ENCODE measurements at places on chromosomes 11 and 22.

- DNase-seq = no peak
Measured at GRCh38 chr11:100872951-100873740, 186.1 kb downstream of the ARHGAP42 start.

GRCh38 chr22:46115755-46116490 is 34.4 kb upstream of the PPARA start:
- DNase-seq = no peak

DNA sequence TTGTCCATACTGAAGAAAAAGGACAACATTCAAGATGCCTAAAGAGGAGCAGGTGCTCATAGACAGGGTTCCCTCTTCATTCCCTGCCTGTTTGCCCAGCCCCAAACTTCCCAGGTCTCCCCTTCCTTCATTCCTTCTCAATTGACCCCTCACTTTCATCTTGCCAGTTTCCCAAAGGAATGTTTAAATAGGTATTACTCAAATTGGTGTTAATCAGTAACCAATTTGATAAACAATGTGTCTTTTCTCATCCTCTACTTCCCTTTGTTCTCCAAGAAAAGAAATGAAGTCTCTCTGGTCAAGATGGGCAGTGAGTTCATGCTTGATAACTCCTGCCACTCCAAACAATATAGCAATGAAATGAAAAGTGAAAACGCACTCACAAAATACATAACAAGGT is 101.9 kb downstream of the TMPRSS5 start:
- no peak for DNase-seq

DNA sequence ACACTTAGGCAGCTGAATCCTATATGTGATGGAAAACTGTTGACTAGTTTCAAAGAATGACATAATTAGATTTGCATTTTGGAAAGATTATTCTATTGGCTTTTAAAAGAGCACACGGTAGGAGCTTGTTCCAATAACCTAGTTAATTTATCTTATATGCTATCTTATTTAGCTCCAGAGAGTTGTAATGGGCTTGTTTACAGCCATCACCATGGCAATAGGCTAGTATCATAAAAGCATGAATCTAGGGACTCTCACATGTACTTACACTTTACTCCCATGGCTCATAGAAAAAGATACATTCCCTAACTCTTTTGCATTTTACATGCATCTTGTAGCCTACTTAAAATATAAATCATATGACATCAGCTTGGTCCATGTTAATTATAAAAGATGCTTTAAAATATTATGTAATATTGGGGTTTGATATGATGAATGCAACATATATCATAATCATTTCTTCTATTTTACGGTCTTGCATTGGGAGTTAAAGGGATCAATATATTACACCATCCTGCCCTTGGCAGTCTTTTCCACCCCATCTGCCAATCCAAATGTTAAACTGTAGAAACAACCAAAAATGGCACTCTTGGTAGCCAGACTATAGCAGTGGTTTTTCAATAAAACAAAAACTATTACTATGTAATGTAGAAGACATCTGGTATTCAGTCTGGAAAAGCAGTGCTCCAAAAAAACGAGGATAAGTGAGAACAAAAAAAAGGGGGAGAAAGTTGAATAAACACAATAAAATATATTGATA is 2254.0 kb downstream of the LRRC4C start:
- no peak for DNase-seq

- no peak for DNase-seq
Measured at GRCh38 chr11:115238791-115239190, 265.4 kb downstream of the CADM1 start.

GRCh38 chr11:113923572-113923971 is 19.0 kb downstream of the HTR3B start:
- no peak for DNase-seq

DNA sequence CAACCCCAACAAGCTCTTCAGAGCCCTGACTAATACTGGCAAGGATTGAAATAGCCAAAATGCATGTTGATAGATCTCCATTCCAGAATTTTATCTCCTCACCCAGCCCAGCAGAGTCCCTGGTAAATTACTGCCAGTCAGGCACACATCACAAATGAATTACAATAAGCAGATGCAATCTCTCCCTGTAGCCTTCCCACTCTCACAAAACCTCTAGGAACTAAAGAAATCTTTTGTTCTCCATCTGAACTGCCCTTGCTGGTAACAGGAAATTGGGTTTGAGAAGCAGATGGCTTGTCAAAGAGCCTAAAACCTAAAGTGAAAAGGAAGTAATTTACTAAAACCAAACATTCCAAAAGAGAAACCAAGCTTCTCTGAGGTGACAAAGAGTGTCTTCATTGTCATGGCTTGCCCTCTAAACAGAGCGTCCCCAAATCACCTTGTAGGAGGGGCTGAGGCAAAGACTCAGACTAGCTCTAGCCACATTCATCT is 59.5 kb downstream of the FAM168A start:
- DNase-seq = no peak

GRCh38 chr11:34480314-34480713 is 33.3 kb downstream of the ELF5 start:
- DNase-seq = no peak

DNA sequence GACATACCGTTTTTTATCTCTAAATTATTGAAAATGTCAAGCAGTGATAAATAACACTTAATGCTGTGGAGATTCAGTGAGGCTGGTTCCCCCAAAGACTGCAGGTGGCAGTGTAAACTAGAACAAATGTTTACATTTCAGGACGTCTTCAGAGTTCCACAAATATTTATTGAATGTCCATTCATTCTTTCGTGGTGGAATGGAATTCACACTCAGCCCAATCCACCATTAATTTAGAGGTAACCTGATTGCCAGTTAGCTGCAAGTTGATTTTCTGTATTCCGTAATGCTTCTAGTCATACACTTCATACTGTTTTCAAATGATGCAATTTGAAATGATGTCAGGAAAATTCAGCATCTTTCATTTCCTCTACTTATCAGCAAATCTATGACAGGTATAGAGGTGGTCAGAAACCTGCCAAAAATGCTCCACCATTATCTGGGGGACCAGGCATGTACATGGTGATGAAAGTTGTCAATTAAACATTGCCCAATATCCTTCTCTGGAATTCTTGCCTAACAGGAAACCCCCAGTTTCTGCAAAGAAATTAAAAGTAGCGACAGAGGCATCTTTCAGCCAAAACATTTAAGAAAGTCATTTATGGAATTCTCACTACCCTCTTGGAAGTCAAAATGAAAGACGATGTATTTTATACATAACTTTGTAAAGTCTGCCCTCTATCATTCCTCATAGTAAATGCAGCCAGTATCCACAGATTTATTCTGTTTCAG is 94.3 kb upstream of the BMAL1 start:
- DNase-seq = no peak

DNA sequence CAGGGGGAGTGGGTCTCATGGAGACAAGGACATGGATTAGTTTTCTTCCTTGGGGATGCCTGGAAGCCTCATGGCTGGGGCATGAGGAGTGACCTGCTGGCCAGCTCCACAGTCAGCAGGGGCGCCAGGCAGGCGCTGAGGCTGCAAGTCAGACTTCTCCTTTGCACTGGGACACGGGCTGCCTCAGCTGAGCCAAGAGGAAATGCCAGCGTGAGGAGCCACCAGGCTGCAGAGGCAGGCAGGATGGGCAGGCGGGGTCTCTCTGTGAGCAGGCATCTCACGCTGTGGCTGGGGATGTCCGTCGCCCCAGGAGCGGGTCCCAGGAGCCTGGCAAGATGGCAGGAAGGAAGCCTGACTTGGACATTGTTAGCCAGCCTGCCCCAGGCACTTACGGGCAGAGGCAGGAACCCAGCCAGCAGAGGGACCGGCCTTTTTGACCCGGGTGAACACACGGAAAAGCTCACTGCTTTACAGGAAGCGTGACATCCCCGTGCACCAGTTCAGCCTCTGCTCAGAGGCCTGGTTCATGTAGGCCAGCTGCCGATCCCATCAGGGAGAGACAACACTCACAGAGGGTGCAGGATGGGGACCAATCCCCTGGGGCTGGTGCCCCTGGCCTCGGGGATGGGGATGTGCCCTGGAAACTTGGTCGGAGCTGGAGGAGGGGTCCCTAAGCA is 10.2 kb downstream of the GNB1L start:
- no peak for DNase-seq

DNA sequence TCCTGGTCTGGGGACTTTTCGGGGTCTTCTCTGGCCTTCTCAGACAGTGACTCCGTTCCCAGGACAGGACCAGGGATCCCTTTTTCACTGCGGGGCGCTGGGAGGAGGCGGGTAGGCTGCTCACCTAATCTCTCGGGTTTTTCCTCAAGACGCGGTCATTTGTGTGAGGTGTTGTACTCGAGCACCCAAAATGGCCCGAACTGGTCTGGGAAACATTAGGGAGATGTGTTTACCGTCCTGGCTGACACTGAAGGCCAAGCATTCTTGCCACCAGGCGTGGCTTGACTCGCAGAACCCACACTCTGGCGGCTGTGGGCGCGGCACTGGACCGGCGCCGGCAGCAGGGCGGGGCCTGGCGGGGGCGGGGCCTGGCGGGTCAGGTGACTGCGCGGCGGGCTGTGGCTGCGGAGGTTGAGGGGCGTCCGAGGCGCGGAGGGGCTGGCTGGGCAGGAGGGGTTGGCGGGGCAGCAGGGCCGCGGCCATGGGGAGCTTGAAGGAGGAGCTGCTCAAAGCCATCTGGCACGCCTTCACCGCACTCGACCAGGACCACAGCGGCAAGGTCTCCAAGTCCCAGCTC is at the start of gene SWAP70:
Gene SWAP70, plus strand, starts transcription at position 379 of the 577 bp plus-strand sequence. Its CDS starts 103 bp downstream, at position 482.
- DNase-seq = peak; percentile 78

- no peak for DNase-seq
Measured at GRCh38 chr11:57339328-57339727, 1.2 kb downstream of the P2RX3 start.

DNA sequence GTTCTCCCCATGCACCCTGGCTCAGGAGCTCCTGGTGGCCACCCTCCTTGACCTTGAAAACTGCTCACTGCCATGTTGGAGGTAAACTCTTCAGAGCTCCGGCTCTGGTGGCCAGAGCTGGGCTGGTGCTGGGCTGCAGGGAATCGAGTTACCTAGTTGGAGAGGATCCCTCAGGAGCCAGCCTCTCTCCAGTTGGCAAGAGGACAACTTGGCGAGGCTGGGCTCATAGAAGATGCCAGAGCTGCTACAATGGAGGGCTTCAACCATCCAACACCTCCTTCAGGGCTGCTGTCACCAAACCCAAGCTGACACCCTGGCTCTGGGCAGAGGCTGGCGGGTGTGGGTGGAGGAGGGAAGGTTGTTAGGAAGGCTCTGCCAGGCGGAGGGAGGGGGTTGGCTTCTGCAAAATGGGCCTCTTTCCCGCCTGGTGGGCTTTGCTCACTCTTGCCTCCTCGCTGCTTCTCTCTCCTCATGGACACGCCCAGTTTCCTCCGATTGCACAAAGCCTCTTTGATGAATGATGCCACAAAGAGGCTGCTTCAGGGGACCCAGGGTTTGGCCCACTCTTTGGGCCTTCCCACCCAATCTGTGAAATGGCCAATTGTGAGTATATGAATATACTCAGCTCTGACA is 53.1 kb downstream of the THAP12 start:
- DNase-seq = no peak

DNA sequence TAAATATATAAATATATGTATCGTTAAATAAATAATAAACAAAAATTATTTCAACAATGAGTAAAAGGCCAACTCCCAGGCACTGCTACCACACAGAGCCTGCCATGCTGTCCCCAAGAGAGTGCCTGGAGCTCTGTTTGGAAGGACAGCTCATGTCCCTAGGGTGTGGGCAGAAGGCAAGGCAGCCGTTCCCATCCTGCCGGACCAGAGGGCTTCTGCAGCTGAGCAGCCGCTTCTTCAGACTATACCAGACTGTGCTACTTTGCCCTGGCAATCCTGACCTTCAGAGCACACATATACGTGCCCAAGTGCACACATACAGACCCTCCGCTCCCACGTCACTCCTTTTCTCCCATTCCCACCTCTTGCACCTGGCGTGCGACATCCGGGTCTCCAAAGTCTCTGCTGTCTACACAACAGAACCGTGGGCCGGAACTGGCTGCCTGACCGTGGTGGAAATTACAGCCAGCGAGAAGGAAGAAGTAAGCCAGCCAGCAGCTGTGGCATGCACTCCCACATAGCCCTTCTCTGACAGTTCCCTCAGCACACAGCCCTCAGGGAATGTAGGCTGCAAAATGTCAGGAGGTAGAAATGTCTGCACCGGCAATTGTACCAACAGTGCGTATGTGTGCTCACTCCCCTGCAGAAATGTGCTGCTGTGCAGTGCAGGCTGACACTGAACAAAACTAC is 24.0 kb downstream of the PAX6 start:
- no peak for DNase-seq

GRCh38 chr11:47628026-47628425 is 14.3 kb downstream of the MTCH2 start:
- no peak for DNase-seq

GRCh38 chr11:87421422-87421821 is 383.7 kb downstream of the TMEM135 start:
- DNase-seq = peak; percentile 30

DNA sequence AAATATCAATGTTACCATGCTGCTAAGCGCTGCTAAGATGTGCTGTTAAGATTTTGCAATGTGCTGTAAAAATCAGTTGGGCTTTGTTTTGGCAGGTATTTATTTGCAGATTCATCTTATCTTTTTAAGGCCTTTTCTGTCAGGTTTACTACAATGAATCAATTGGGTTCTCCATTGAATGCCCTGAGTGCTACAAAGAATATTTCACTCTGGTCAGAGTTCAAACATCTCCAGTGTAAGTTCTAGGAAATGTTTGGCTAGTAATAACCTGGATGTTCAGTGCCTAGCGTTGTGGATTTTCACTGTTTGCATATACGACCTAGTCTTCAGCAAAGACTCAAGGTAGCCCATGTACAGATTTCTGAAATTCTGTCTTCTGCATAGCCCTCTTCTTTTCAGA is 36.0 kb downstream of the RSF1 start:
- no peak for DNase-seq

DNA sequence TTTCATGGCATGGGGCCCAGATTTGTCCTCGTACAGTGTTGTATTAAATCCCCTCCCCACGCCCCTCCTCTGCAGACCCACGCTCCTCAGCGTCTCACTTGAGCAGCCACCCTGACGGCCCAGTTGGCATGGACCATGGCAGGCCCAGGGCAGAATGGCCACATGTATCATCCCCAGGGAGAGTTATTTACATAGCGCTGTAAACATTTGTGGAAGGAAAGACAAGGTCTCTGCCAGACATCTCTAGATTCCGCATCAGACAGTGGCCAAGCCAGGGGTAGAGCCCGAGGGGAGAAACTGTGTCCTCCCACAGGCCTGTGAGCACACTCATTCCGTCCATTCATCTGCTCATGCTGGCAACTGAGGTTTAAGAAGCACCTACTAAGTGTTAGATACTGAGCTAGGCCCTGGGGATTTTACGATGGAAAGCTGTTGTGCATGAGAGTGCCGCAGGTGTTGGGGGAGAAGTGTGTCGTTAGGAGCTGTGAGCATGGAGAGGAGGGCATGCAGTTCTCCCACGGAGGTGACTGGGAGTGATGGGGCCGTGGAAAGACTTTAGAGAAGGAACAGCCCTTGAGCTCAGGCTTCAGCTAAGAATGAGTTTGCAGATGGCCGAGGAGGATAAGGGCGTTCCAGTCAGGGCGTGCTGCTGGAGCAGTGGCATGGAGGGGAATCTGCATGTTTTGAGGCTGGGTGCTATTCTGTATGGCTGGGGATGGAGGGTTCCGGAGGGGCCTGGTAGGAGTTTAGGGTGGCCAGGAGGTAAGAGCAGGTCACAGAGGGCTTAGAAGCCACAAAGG is 94.9 kb downstream of the GRIK4 start:
- DNase-seq = no peak

- no peak for DNase-seq
Measured at GRCh38 chr11:131763193-131763890, 392.9 kb downstream of the NTM start.

GRCh38 chr22:46150655-46151477 is 540 bp downstream of the PPARA start:
- DNase-seq = peak; percentile 40

- DNase-seq = no peak
Measured at GRCh38 chr11:73862986-73863385, 13.7 kb downstream of the COA4 start.

GRCh38 chr11:99425596-99425995 is 404.8 kb downstream of the CNTN5 start:
- no peak for DNase-seq
